ENCODE measurements at places on chromosomes 11 and 22.

- peak; percentile 29 for DNase-seq
These were observed 8.6 kb downstream of the PLA2G6 start for GRCh38 chr22:38172832-38173640.

DNA sequence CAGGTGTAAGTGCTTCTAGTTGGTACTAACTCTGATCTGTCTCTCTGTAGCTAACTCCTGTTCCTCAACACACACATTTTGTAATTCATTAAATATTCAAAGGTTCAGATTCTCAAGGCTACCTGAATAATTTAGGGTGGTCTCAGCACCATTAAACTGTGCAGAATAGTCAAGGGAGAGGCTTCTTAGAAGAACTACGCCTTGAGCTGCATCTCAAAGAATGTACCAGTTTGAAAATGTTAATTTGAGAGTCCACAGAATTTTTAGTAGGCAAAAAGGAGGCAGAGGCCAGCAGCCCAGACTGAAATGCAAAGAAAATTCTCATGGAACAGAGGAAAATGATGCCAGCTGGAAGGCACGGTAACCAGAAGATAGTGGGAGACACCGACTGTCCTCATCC lies 72.2 kb downstream of the GAB2 start:
- no peak for DNase-seq

- no peak for DNase-seq
These were observed 571.4 kb upstream of the FAT3 start for GRCh38 chr11:91653079-91653754.

DNA sequence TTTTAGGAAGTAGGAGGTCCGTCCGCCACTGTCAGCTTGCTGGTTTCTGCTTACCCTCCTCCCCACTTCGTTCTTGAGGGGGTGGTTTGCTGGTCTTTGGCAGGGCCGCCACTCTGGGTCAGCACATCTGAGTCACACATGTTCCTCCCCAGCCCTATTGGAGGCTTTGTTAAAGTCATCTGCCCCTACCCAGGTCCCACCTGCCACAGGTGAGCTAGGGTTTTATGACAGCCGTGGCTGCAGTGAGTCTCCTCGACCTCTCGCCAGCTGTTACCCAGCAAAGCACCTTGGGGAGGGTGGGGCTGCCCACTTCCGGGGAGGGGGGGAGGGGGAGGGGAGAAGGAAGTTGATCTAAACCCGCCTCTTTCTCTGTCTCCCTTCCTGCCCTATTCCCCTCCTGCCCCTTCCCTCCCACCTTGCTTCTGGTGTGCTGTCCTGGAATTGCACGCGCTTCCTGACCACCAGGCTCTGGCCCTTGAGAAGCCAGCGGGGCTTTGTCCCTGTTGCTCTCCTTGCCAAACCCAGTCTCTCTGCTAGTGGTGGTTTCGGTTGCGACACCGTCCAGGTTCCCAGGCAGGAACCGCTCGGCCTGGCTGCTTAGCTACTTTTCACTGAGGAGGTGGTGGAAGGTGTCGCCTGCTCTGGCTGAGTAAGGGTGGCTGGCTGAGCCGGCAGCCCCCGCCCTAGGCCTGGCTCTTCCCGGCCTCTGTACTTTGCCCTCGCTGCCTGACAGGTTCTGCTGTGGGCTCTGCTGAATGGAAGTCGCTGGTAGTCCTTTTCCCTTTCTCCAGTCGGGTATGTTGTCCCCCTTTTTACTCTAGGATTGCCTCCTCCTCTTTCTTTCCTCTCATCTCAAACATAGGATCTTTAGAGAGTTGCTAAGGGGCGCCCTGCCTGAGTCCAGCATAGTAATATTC lies 28.5 kb downstream of the RCOR2 start:
- peak; percentile 46 for DNase-seq

- no peak for DNase-seq
These were observed 32.3 kb downstream of the MIAT start for GRCh38 chr22:26689513-26690301.

GRCh38 chr11:128830290-128831173 lies 36.6 kb downstream of the KCNJ1 start:
- no peak for DNase-seq

All from brain microvascular endothelial cell (primary cell).